GM23248 (cell line): ENCODE measurements at places on chromosomes 4 and X.
A peak's percentile ranks its signal among the peaks of the same experiment; 100 is the strongest.

GRCh38 chrX:11185861-11186260 lies 74.7 kb downstream of the HCCS start:
- H3K36me3 ChIP-seq: no peaks in the 10 kb centered on the region
- no peaks in the 10 kb centered on the region for H3K27me3 ChIP-seq
- DNase-seq: no peak
- no peak overlapping the region for H3K27ac ChIP-seq
- H3K4me1 ChIP-seq: peaks cover 10% of the 10 kb centered on the region

DNA sequence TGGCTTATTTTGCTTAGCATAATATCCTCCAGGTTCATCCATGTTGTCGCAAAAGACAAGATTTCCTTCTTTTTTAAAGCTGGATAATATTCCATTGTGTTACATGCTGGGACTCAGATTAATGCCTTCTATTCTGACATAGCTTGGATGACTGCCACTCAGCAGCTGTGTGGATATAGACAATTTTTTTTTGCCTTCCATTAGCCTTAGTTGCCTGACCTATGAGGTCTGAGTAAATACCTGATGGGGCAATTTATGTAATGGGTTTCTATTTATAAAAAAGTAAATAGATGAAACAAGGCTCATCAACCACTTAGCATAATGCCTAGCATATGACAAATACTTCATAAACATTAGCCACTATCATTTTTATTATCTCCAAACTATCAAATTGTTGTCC lies 515.4 kb downstream of the ZNF674 start:
- no peaks in the 10 kb centered on the region for H3K36me3 ChIP-seq
- H3K4me3 ChIP-seq: no peak overlapping the region
- no peaks in the 10 kb centered on the region for H3K27me3 ChIP-seq
- DNase-seq: no peak

- no peaks in the 10 kb centered on the region for H3K36me3 ChIP-seq
- no peaks in the 10 kb centered on the region for H3K4me1 ChIP-seq
- no peak overlapping the region for H3K27ac ChIP-seq
- no peaks in the 10 kb centered on the region for H3K27me3 ChIP-seq
These were observed 14.9 kb downstream of the ADAM29 start for GRCh38 chr4:174933083-174933482.

DNA sequence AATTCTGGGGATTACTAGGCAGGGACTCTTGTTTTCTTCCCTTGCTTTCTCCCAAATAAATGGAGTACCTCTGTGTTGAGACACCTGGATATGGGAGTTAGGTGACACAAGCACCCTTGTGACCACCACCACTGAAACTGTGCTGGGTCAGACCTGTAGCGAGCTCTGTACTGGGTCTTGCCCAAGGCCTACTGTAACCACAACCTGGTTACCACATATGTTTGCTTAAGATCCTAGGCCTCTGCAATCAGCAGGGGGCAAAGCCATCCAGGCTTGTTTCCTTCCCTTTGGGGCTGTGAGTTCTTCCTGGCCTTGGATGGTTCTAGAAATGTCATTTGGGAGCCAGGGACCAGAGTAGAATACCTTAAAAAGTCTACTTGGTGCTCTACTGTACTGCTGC lies 49.4 kb downstream of the LPAR4 start:
- H3K27me3 ChIP-seq: no peaks in the 10 kb centered on the region
- no peaks in the 10 kb centered on the region for H3K4me1 ChIP-seq
- DNase-seq: no peak
- no peak overlapping the region for H3K4me3 ChIP-seq
- H3K36me3 ChIP-seq: no peaks in the 10 kb centered on the region
- H3K27ac ChIP-seq: no peak overlapping the region

GRCh38 chr4:152680988-152681603 lies 1.3 kb upstream of the TMEM154 start:
- H3K4me1 ChIP-seq: peaks cover 23% of the 10 kb centered on the region
- H3K36me3 ChIP-seq: no peaks in the 10 kb centered on the region
- 0 out of 2 replicates have a peak, but pooled peaks cover 5% of the 10 kb centered on the region for H3K27me3 ChIP-seq
- peak; percentile 83 for DNase-seq
- peak overlapping the region; percentile 49 for H3K27ac ChIP-seq
- H3K4me3 ChIP-seq: no peak overlapping the region

- H3K27ac ChIP-seq: no peak overlapping the region
- no peak overlapping the region for H3K4me3 ChIP-seq
- H3K4me1 ChIP-seq: 0 out of 2 replicates have a peak, but pooled peaks cover 9% of the 10 kb centered on the region
- DNase-seq: peak; percentile 65
- no peaks in the 10 kb centered on the region for H3K27me3 ChIP-seq
These were observed 68.3 kb downstream of the CRMP1 start for GRCh38 chr4:5824635-5825034.

DNA sequence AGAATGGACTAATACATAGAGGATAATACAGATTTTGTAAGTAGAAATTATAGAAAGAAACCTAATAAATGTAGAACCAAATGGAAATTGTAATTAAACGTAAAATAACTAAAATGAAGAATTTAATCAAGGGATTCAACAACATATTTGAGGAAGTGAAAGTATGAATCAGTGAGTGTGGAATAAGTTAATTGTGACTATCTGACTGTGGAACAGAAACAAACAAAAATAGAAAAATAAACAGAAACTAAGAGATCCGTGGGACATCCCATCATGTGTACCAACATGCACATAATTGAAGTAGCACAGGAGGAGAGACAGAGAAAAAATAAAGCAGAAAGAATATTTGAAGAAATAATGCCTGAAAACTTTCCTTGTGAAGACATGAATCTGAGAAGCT lies 208.6 kb upstream of the TACR3 start:
- no peaks in the 10 kb centered on the region for H3K27me3 ChIP-seq
- DNase-seq: no peak
- H3K27ac ChIP-seq: no peak overlapping the region
- no peak overlapping the region for H3K4me3 ChIP-seq

GRCh38 chr4:32258986-32259385 lies 1538.8 kb downstream of the PCDH7 start:
- H3K27me3 ChIP-seq: no peaks in the 10 kb centered on the region
- H3K4me1 ChIP-seq: no peaks in the 10 kb centered on the region
- DNase-seq: no peak

- no peaks in the 10 kb centered on the region for H3K36me3 ChIP-seq
- H3K27me3 ChIP-seq: no peaks in the 10 kb centered on the region
- H3K4me1 ChIP-seq: no peaks in the 10 kb centered on the region
- no peak for DNase-seq
- H3K4me3 ChIP-seq: no peak overlapping the region
These were observed 368.8 kb downstream of the GASK1B start for GRCh38 chr4:157803845-157804521.

- H3K4me3 ChIP-seq: no peak overlapping the region
- no peak overlapping the region for H3K27ac ChIP-seq
- no peaks in the 10 kb centered on the region for H3K27me3 ChIP-seq
- no peaks in the 10 kb centered on the region for H3K36me3 ChIP-seq
- DNase-seq: peak; percentile 3
These were observed 978.3 kb upstream of the GRID2 start for GRCh38 chr4:91325495-91325894.

- H3K4me1 ChIP-seq: no peaks in the 10 kb centered on the region
- no peak for DNase-seq
- no peaks in the 10 kb centered on the region for H3K27me3 ChIP-seq
- H3K4me3 ChIP-seq: no peak overlapping the region
- H3K27ac ChIP-seq: no peak overlapping the region
These were observed 501.8 kb downstream of the BCOR start for GRCh38 chrX:39595977-39596376.

- H3K27me3 ChIP-seq: no peaks in the 10 kb centered on the region
- no peaks in the 10 kb centered on the region for H3K4me1 ChIP-seq
- no peak for DNase-seq
- H3K4me3 ChIP-seq: no peak overlapping the region
- H3K27ac ChIP-seq: no peak overlapping the region
These were observed 25.9 kb downstream of the UNC5C start for GRCh38 chr4:95522682-95523530.

- H3K27me3 ChIP-seq: no peaks in the 10 kb centered on the region
- no peaks in the 10 kb centered on the region for H3K36me3 ChIP-seq
- H3K4me3 ChIP-seq: no peak overlapping the region
- H3K4me1 ChIP-seq: peaks cover 21% of the 10 kb centered on the region
- no peak overlapping the region for H3K27ac ChIP-seq
These were observed 274.0 kb downstream of the INPP4B start for GRCh38 chr4:142572071-142572470.

- H3K27ac ChIP-seq: no peak overlapping the region
- H3K4me3 ChIP-seq: no peak overlapping the region
- peaks cover 6% of the 10 kb centered on the region for H3K4me1 ChIP-seq
- H3K27me3 ChIP-seq: no peaks in the 10 kb centered on the region
- DNase-seq: no peak
These were observed 51.2 kb downstream of the IRF2 start for GRCh38 chr4:184423003-184423686.

- H3K4me1 ChIP-seq: no peaks in the 10 kb centered on the region
- H3K36me3 ChIP-seq: no peaks in the 10 kb centered on the region
- H3K27ac ChIP-seq: no peak overlapping the region
- no peaks in the 10 kb centered on the region for H3K27me3 ChIP-seq
- no peak overlapping the region for H3K4me3 ChIP-seq
These were observed 50.8 kb upstream of the MTMR1 start for GRCh38 chrX:150642423-150642822.

DNA sequence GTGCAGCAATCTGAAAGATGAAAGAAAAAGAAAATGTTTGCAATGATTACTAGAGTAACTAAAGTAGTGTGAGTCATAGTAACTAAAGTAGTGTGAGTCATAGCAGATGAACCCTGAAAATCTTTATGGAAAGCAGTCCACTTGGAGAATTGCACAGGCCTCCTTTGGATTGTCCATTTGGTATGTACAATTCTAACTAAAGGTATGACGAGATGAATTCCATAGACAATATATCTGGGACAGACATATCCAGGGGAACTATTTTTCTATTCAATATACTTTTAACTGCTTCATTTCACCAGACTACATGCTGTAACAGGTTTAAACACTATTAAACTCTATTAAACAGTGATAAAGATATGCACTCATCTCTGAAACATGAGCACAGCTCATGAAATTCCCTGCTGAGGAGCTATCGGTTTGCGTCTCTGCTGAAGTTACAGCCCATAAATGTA lies 798.7 kb downstream of the PCDH7 start:
- H3K4me3 ChIP-seq: no peak overlapping the region
- H3K27me3 ChIP-seq: no peaks in the 10 kb centered on the region
- no peak overlapping the region for H3K27ac ChIP-seq
- DNase-seq: peak; percentile 3

- H3K4me3 ChIP-seq: no peak overlapping the region
- H3K27me3 ChIP-seq: no peaks in the 10 kb centered on the region
- DNase-seq: no peak
These were observed 56.4 kb downstream of the UBE2K start for GRCh38 chr4:39754309-39754708.

DNA sequence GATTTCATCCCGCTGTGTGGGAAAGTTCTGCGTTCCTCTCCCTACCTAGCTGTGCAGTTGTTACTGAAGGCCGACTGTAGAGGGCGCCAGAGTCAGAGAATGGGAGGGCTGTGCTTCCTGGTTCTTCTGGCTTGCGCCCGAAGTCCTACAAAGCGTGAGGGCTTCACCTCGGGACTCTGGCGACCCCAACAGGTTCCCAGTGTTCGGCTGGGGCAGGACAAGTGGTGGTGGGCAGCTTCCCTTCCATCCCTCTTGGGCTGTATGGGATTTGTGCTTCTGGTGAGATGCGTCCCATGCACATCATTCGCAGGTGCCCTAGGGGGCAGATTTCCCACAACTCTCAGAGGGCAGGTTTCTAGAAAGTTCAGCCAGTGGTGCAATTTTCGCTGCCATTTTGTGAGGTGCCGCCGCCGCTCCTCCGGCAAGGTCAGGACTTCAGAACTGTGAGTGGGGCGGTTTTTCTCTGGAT lies 27.3 kb downstream of the CT45A1 start:
- no peak overlapping the region for H3K4me3 ChIP-seq
- H3K4me1 ChIP-seq: no peaks in the 10 kb centered on the region
- no peak overlapping the region for H3K27ac ChIP-seq
- no peaks in the 10 kb centered on the region for H3K36me3 ChIP-seq
- DNase-seq: peak; percentile 12

DNA sequence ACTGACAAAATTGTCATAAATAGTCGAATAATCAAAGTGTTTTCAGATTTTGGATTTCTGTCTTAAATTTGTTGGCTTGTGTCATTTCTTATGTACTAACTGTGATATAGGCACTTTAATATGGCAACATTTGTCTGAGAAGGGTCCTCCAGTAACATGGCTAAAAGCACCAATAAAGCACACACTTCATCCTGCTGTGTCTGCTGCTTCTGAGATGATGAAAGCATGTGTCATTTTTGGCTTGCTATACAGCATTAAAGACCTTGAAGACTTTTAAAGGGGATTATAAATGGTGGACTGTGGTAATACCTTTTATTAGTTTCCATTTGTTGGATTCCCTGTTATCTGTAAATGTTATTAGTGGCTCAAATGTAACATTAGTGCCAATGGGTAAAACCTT lies 551.8 kb upstream of the GRID2 start:
- H3K27ac ChIP-seq: no peak overlapping the region
- H3K27me3 ChIP-seq: no peaks in the 10 kb centered on the region
- no peaks in the 10 kb centered on the region for H3K4me1 ChIP-seq
- no peak overlapping the region for H3K4me3 ChIP-seq
- no peaks in the 10 kb centered on the region for H3K36me3 ChIP-seq
- DNase-seq: no peak

GRCh38 chr4:138488533-138488932 lies 246.4 kb upstream of the SLC7A11 start:
- H3K4me3 ChIP-seq: no peak overlapping the region
- H3K27me3 ChIP-seq: no peaks in the 10 kb centered on the region
- H3K27ac ChIP-seq: no peak overlapping the region
- no peaks in the 10 kb centered on the region for H3K36me3 ChIP-seq

DNA sequence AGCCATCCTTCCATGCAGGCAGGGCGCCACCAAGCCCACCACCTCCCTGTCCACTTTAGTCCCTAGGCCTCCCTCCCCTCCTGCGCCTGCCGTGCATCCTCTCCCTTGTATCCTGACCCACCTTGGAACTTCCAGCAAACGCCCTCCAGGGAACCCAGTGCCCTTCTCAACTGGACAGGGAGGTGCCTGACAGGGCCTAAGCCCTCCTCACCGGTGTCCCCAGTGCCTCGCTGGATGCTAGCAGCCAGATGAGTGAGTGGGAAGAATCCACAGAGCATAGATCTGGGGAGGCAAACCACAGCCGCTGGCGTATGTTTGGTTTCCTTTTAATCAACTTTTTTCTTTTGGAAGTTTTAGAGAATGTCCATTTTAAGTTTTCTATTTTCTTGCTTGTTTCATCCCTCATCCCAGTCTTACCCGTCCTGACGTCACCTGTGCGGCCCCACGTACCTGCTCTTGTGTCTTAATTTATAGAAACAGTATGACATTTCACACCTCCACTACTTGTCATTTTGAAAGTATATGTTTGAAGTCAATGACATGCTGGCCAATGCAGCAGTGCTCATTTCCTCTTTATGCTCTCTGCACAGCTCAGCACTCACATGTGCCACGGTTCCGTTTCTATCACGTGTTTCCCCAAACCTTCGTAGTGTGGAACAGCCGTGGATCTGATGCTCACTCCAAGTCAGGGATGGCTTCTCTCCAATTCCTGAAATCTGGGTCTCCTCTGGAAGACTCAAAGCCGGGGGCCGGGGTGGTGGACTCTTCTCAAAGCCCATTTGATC lies 3.4 kb upstream of the HMX1 start:
- no peak overlapping the region for H3K27ac ChIP-seq
- H3K4me3 ChIP-seq: no peak overlapping the region
- no peak for DNase-seq
- no peaks in the 10 kb centered on the region for H3K36me3 ChIP-seq
- H3K27me3 ChIP-seq: peaks cover 66% of the 10 kb centered on the region
